Activated CD8-positive, alpha-beta memory T cell treated with anti-CD3 and anti-CD28 coated beads, Interleukin-2, amount 10 ng/mL, durations not matched to agents 7 days and 5 days (primary cell): ENCODE measurements at places on chromosomes 4 and X. TPM values are rescaled to one million over a fixed set of nuclear protein-coding genes. Genes with fewer than 3 reads are reported as not detected.

Gene AKAP4
- not detected for total RNA-seq

Gene UNC5C
- total RNA-seq, result not detected

Gene PABPC1L2B
- not detected for total RNA-seq

Gene ENPP6
- total RNA-seq, result 6.2 TPM

Gene PLXNA3
- total RNA-seq, result 42.3 TPM
